Left forelimb (tissue), 1 donor: ENCODE measurements at places on chromosomes 3 and 15.

- no peak for DNase-seq
Measured at GRCh38 chr3:139198929-139199328, 144.9 kb upstream of the MRPS22 start.

DNA sequence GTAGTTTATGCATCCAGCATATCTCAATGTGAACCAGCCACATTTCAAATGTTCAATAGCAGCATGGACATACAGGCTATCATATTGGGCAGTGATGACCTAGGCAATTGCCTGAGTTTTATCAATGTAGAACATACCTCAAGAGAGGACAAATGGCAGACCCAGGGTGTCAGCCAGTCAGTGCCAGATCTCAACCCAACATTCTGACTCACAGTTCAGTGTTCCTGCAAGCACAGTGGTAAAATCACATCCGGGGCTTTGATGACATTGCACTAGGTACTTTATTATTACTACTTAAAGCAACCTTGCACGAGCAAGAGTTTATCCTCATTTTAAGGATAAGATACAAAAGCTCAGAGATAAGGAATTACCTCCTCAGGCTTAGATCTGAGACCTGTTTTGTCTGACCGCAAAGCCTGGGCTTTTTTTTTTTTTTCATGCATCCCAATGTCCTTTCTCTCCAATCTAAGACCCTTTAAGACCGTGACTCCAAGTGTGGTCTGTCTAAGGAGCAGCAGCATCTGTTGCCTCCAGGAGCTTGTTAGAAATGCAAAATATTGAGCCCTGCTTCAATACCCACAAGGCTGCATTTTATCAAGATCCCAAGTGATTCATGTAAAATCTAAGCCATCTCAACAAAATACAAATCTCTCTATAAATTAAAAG, 60.1 kb downstream of the SLC12A1 start:
- no peak for DNase-seq

GRCh38 chr3:111807826-111808225, 51.2 kb upstream of the PHLDB2 start:
- no peak for DNase-seq

DNA sequence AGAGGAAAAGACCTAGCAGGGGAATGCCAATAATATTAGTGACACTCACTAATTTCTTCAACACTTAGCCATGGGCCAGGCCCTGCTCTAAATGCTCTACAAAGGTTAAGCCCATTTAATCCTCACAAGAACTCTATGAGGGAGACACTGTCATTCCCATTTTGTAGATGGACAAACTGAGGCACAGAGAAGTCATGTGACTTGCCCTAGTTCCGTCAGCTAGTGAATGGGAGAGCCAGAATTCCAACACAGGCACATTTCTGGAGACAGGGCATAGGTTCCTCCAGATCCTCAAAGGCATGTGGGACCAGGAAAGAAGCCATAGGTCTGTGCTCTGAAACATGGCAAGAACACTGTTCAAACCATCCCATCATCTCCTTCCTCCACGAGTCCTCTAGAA, 31.5 kb downstream of the LOXL1 start:
- peak; percentile 30 for DNase-seq

- DNase-seq, result no peak
Measured at GRCh38 chr15:99307735-99308134, 56.5 kb downstream of the LRRC28 start.

- no peak for DNase-seq
Measured at GRCh38 chr3:185647134-185647879, 61.2 kb downstream of the SENP2 start.

- DNase-seq, result no peak
Measured at GRCh38 chr3:120214176-120214575, 70.8 kb downstream of the GPR156 start.

DNA sequence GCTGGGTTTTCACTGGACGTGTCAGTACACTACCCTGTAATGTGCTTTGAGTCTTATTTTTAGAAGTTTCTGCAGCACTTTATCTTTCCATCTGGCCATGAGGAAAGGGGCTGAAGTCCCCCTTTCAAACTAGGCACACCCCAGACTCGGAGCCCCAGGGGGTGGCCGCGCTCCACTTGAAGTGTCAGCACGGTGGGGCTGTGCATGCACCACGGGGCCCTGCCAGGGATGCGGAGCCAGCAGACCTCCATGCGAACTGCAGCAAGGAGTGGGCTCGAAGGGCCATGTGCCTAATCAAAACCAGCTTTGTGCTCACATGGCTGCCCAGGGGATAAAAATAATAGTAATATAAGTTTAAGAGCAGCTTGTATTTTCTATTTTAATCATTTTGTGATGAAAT, 100.9 kb upstream of the HACD2 start:
- DNase-seq, result no peak

- no peak for DNase-seq
Measured at GRCh38 chr3:118970819-118971218, 63.8 kb downstream of the IGSF11 start.
